NCI-H345 (cell line): ENCODE measurements at places on chromosomes 7 and 10.

- DNase-seq: no peak
Observed at GRCh38 chr7:146479040-146479439, 362.4 kb downstream of the CNTNAP2 start.

- DNase-seq: no peak
Observed at GRCh38 chr7:2019461-2019710, 213.4 kb downstream of the MAD1L1 start.

- DNase-seq: peak; percentile 10
Observed at GRCh38 chr7:33191340-33191739, 62.0 kb downstream of the BBS9 start.

GRCh38 chr10:58479045-58479444, 33.6 kb upstream of the BICC1 start:
- peak; percentile 4 for DNase-seq

GRCh38 chr10:93827056-93827804, 66.5 kb upstream of the SLC35G1 start:
- DNase-seq: no peak

GRCh38 chr10:67098461-67098860, 172.6 kb downstream of the LRRTM3 start:
- DNase-seq: no peak

- no peak for DNase-seq
Observed at GRCh38 chr7:127713758-127714157, 61.8 kb downstream of the SND1 start.

DNA sequence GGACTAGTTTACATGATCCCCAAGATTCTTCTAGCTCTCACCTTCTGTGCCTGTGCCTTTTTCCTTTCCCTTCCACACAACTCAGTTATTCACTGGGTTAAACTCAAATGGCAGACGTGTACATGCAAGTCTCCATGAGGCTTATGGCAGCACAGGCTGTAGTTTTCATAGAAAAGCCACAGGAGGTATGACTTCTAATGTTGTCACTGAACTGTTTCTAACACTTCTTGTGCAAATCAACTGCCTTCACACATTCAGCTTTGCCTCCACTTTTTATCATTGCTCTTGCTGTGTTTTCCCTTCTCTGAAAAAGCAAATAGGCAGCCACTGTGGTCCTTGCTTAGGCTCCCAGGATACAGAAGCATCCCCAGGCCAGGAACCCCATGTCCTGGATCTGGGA, 5.3 kb upstream of the GIMAP5 start:
- DNase-seq: no peak

DNA sequence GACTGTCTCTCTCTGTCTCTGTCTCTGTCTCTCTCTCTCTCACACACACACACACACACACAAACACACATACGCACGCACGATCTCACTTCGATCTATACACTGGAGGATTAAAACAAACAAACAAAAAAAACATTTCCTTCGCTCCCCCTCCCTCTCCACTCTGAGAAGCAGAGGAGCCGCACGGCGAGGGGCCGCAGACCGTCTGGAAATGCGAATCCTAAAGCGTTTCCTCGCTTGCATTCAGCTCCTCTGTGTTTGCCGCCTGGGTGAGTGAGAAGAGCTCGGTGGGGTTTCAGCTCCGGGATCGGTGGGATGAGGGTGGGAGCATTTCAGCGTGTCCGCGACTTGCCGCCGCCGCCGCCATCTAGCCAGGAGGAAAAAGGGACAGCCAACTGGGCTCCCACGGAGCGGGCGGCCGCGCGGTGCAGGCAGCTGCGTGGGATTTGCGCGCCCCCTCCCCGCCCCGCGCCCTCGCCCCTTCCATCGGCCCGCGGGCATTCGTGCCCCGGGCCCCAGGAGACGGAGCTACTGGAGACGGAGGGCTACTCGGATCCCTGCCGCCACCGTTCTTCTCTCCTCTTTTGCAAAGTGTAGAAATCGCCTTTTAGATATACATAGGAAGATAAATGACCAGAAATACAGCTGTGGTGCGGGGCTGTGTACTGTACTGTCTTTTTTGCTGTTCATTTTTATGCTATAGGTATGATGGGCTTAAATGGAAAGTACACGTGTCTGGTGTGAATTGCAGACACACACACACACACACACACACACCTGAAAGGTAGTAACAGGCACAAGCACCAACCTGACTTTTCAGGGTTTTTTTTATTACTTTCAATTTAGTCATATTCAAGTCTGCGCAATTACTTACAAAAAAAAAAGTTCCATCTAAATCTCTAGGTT, 581 bp downstream of the PTPRZ1 start:
- DNase-seq: peak; percentile 48

GRCh38 chr7:150992833-150993302, 2.1 kb downstream of the NOS3 start:
- DNase-seq: peak; percentile 23
